NCI-H1048 (cell line): ENCODE measurements at places on chromosomes 3 and 15.

GRCh38 chr3:55923207-55923606 is 436.1 kb upstream of the WNT5A start:
- no peak for DNase-seq

GRCh38 chr3:81315030-81315429 is 446.4 kb downstream of the GBE1 start:
- DNase-seq, result no peak

DNA sequence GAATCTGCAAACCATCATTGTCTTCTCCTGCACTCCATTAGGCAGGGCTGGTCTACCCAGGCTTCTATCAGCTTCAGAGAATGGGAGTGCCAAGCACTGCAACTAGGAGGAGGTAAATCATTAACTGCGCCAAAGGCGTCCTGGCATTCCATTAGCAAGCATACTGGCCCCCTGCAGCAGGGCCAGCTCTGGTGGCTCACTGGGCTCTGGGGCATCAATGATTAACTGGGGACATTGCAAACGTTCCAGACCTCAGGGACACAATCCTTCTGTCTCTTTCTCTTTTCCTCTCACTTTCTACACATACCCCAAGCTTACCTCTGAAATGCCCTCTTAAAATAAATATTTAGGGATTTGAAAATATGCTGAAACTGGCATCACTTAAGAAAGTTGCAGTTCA is 129.0 kb downstream of the MYLK start:
- DNase-seq, result no peak

DNA sequence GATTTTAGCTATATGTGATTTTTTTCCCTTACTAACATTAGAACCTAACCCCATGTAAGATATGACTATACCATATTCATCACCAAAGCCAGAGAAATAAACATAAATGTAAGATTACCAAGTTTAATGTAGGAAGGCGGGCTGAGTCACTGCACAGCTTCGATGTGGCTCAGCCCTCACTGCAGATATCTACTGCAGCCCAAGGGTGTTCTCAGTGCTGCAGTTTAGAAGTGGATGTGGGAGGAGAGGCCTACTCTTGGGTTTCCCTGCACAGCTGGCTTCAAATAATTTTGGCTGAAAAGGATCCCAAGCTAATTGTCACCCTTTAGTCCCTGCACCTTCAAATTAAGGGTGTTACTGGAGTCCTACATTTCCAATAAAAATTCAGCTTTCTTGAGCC is 9.3 kb downstream of the ARPP19 start:
- no peak for DNase-seq

GRCh38 chr15:50531766-50532165 is 14.7 kb downstream of the USP50 start:
- DNase-seq, result no peak

- no peak for DNase-seq
Measured at GRCh38 chr3:49869525-49870126, at the start of gene CAMKV. CAMKV (minus strand) TSS chr3:49869906; CDS start chr3:49862388, 7,518 bp downstream.

DNA sequence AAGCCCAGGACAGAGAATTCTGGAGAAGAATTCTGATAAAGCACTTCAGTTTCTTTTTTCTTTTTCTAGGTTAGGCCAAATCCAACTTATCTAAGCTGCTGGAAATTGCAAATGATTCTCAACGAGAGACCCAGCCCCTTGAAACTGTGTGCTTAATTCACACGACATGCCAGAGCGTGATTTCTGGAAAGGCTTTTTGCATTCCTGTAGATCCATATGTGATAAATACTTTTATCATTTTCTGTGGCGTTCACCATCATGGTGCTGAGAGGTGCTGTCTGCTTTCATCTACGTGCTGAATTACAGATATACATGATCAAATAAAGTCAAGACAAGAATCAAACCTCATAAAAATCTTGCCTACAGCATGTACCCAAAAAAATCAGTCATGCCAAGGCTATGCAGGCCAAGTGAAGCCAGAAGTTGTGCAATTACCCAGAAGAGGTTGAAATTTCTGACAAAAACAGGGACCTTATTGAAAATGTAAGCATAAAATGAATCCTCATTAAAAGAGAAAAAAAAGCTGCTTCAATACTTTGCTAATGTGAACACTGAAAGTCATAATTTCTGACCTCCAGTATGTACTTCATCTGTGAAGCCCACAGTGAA is 10.8 kb upstream of the MEF2A start:
- DNase-seq, result no peak

- DNase-seq, result no peak
Measured at GRCh38 chr3:179769411-179770247, 116.8 kb downstream of the USP13 start.

- no peak for DNase-seq
Measured at GRCh38 chr15:90823455-90823974, 44.9 kb upstream of the FURIN start.

DNA sequence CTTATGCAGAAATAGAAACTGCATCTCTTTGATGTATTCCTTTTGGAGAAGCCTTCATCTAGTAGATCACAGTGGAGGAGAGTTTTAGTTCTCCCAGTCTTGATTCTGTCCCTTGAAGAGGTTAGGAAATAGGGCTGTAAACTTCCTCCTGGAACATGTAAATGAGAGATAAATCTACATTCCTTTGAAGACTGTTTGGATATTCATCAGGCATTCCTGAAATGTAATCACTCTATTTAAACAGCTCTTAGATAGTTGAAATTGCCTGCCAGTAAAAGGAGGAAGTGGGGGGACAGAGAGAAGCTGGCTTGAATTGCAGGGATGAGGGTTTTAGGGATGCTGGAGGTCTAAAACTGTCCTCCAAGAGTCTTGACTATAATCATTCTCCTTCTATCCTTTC is 254.3 kb upstream of the LRRC3B start:
- no peak for DNase-seq

GRCh38 chr3:69967156-69967555 is 32.4 kb upstream of the SAMMSON start:
- no peak for DNase-seq

GRCh38 chr3:5078151-5078550 is 43.9 kb upstream of the ARL8B start:
- DNase-seq, result no peak

GRCh38 chr3:71726146-71726545 is 944 bp upstream of the EIF4E3 start:
- no peak for DNase-seq

DNA sequence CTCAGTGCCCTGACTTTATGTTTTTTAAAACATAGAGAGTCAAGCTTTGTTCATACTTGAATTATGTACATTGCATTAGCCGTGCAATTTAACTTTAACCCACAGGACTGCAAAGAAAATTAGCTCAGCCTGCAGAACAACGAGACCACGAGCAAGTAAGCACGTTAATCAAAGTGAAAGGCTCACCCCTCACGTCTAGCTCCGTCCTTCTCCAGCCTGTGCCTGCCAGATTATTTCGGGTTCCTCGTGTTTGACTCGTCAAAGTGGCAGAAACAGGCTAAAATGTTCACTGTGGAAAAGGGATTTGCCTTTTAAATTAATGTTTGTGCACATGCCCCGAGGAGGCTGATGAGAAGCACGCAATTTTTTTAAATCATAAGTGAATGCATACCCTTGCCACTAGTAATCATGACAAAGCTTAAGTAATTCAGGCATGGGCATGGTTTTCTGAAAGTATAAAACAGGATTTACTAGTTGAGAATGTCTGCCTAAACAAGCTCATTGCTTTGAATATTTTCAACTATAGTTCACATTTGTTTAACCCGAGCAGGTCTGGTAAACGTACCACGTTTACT is 15.3 kb downstream of the ZBTB38 start:
- no peak for DNase-seq

DNA sequence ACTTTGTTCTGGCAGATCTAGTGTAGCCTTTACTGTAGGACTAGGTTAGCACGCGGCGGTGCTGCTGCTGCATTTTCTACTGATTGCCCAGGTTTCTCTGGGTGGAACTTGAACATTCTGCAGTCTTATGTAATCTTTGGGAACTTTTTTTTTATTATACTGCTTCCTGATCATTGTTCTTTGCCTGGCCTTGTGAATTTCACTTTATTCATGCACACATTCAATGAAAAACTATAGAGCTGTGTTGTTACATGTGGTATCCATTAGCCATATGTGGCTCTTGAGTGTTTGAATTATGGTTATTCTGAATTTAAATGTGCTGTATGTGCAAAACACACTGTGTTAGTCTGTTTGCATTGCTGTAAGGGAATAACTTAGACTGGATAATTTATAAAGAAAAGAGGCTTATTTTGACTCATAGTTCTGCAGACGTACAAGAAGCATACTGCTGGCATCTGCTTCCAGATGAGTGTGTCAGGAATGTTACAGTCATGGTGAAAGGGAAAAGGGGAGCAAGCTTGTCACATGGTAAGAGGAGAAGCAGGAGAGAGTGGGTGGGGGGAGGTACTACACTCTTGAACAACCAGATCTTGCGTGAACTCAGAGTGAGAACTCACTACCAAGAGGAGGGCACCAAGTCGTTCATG is 26.5 kb downstream of the MEF2A start:
- DNase-seq, result no peak
